Activated T-cell treated with anti-CD3 and anti-CD28 coated beads for 1 hour (primary cell): ENCODE measurements at places on chromosomes 16 and 17.
A peak's percentile ranks its signal among the peaks of the same experiment; 100 is the strongest.

GRCh38 chr16:84237994-84238750 lies 1.6 kb downstream of the KCNG4 start:
- no peak for DNase-seq

DNA sequence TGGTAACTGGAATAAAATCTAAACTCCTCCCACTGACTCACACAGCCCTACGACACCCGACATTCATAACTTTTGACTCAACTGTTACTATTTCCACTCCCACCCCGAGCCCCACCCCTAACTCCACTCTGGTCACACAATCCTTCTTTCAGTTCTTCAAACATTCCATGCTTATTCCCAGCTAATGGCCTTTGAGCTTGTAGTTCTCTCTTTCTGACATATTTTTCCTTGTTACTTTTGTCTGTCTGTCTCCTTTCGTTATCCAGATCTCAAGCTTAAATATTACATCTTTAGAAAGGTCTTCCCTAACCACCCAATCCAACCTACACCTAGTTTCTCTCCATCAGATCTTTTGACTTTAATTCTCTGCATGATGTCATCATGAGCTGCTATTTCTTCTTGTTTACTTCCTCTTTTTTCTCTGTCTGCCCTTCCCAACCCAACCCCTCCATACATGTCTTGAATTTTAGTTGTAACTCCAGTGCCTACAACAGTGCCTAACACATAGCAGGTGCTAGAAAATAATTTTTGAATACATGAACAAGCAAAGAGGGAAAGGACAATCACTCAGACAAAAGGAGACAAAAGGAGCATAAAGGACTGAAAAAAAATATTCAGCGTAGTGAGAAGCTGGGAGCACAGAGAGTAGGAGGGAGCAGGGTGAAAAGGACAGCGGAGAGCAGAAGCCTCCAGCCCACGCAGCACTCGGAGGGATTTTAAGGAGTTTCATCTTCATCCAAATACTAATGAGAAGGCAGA lies 65.2 kb upstream of the SMIM36 start:
- no peak for DNase-seq

GRCh38 chr17:76915840-76916510 lies 47.8 kb downstream of the MGAT5B start:
- no peak for DNase-seq

DNA sequence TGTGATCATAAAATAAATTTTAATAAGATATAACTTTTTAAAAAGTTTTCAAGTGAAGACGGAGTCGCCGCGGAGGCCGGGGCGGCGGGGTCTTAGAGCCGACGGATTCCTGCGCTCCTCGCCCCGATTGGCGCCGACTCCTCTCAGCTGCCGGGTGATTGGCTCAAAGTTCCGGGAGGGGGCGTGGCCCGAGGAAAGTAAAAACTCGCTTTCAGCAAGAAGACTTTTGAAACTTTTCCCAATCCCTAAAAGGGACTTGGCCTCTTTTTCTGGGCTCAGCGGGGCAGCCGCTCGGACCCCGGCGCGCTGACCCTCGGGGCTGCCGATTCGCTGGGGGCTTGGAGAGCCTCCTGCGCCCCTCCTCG lies at the start of gene FOXC2:
Gene FOXC2 (plus strand): TSS at position 229 of the 365 bp plus-strand sequence. CDS start 507 bp downstream, outside the sequence.
- peak; percentile 19 for DNase-seq

DNA sequence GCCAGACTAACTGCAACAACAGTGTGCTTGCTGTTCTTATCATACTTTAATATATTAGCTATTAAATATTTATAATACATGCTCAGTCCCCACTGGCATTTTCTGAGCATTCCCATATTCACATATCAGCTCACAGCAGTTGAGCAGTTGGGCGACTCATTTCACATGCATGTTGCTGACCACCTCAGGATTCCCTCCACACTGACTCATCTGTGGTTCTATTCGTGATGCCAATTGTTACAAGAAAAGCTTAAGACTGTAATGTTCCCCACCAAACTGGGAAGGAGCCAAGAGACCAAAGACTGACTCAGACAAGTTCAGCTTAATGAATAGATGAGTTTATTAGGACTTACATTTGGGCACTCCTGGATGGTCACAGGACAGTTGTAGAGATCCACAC lies 100.3 kb upstream of the KIF2B start:
- DNase-seq: no peak

GRCh38 chr17:12826431-12826830 lies 37.1 kb downstream of the ARHGAP44 start:
- DNase-seq: no peak

GRCh38 chr16:51621610-51622009 lies 470.5 kb upstream of the SALL1 start:
- DNase-seq: no peak

DNA sequence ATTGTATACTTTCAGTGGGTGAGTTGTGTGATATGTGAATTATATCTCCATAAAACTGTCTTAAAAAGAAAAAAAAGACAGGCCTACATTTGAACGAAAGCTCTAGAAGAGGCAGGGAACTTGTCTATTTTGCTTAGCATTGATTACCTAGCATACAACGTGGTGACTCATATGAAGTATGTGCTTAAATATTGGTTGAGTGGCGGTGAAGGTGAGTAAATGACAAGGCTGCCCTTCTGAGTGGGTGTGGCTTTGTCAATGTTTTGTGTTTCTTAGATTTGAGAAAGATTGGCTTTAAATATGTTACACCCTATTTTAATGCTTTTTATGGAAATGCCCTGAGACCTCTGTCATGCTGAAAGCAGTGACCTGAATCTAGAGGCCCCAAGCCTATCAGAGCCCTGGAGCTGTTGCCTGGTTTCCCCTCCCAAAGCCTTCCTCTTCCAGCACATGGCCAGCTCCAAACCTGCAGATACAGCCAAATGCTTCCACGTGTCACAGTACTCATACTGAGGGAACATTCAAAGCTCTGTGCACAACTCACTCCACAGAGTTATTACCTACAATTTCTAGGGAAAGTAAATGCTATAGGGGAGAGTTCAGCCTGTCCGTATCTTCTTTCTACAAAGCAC lies 260.0 kb downstream of the PHKB start:
- no peak for DNase-seq

- DNase-seq: no peak
These were observed 251.4 kb upstream of the ZFHX3 start for GRCh38 chr16:73299346-73299745.

DNA sequence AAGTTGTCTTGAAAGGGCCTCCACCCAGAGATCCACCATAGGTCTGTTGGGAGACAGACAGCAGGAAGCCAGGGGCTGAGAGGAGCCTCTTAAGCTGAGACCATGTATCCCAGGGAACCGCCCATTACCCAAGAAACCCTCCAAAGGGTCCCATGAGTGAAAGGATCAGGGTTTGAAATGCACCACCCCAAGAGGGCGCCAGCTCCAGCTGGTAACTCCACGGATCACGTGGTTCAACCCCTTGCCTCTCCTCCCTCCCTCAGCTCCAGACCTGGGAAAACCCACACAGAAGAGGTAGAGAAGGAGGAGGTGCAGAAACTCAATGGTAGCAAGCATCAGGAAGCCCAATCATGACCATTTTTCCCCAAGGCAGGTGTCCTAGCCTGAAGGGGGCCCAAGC lies 148.7 kb downstream of the AIPL1 start:
- no peak for DNase-seq

DNA sequence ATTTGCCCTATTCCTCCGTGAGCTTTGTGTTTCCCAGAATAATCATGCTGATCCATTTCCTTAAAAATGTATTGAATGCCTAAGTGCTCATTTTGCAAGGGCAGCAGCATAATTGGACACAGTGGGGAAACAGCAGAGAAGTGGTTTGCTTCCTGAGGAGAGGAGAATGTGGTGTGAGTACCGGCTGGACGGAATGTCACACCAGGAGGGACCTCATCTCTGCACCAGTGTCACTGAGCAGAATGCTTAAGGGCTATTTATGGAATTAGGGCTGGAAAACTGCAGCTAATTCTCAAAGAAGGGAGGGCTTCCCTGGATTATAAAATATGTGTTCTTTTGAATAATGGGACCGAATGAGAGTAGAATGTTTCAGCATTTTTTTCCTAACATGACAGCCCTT lies 1100.6 kb upstream of the RBFOX1 start:
- DNase-seq: no peak

GRCh38 chr17:8934346-8934745 lies 31.2 kb downstream of the PIK3R5 start:
- no peak for DNase-seq

- no peak for DNase-seq
These were observed 4.3 kb upstream of the NUPR1 start for GRCh38 chr16:28543072-28543471.

GRCh38 chr16:50814541-50814940 lies 72.7 kb downstream of the CYLD start:
- DNase-seq: no peak

- no peak for DNase-seq
These were observed 195.3 kb upstream of the RPL38 start for GRCh38 chr17:74008196-74008595.

GRCh38 chr17:42708588-42708987 lies 26.3 kb downstream of the CNTNAP1 start:
- no peak for DNase-seq

DNA sequence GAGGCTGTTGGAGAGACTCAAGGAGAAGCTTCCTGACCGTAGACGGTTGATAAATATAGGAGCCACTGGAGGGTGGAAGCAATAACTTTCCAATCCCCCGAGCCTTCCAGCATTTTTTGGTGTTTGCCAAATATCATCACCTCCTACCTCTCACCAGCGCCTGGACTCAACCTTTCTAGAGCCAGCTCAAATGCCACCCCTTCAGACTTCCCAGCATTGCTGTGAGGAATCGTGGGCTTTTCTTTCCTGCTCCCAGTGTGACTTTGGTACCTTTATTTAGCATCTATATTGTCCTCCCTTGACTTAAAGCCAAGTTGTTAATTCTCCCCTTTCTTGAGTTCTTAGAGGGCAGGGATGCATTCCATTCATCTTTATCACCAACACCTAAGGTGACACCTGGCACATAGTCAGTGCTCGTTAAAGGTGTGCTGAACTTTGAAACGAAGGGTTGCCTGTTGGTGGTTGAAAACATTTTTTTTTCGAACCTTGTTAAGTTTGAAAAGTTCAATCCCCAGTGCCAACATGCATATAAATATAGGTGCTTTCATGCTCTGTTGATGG lies 35.3 kb upstream of the CCR7 start:
- DNase-seq: no peak

GRCh38 chr16:9658164-9658563 lies 524.1 kb downstream of the GRIN2A start:
- DNase-seq: no peak

DNA sequence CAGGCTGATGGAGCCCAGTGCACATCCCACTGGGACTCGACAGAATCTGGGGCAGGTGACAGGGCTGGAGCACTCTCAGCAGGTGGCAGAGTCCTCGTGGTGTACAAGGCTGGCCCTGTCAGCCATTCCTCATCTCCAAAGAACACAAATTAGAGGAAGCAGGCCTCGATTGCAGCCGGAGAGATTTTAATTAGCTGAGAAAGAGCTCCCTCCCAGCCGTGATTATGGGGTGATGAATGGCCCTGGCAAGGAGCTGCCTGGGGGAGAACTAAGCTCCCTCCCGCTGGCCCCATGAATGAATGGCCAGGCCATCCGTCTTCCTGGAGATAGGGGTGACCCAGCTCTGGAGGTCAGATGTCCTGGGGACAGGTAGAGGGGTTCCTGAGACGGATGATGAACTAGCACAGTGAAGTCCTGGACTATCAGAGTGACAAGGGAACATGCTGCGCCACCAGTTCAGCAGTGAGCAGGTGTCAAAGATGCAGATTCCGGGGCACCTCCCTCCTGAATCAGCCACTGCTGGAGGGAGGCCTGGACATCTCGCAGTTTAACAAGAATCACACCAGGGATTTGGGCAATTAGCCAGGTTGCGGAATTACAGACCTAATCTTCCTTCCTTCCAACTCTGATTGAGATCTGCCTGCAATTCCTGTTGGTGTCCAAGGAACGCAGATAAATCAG lies 35.5 kb downstream of the PIMREG start:
- no peak for DNase-seq

GRCh38 chr16:22672830-22673210 lies 141.1 kb upstream of the HS3ST2 start:
- no peak for DNase-seq

DNA sequence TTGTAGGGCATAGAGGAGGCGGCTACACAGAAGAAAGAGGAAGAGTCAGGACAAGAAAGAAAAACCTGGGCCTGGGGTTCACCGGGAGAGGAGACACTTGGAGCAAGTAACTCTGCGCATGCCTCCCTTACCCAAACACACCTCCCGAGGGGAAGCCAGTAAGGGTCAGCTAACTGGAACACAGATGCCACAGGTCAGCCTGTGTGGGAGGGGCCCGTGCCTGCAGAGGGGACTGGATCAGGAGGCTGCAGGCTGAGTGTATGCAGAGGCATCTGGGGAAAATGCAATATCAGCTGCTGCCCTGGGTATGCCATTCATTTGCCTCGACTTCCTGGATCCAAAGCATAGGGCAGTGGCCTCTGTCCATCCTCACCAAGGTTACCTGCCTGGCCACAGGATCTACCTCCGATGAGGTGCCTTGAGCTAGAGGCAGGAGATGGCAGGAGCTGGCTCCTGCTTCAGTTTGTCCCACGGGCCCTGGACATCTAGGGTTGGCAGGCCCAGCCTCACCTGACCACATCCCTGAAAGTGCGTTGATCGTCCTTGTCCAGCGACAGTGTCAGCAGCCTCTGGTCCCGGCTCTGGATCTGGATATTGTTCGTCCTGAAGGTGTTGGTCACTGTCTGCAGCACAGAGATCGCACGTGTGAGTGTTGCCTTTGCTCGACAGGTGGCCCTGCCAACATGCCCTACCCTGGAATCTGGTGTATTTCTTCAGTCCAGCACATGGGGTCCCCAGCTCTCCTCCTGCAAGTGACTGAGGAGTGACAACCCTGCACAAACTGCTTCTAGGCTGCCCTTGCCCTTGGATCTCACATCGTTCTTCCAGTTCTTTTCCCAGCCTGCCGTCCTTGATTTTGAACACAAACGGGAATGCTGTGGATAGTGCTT lies 4.6 kb upstream of the MFSD6L start:
- no peak for DNase-seq

- no peak for DNase-seq
These were observed 6.9 kb downstream of the WNK4 start for GRCh38 chr17:42787266-42787665.

- no peak for DNase-seq
These were observed 71.8 kb upstream of the DOC2B start for GRCh38 chr17:253091-253846.

DNA sequence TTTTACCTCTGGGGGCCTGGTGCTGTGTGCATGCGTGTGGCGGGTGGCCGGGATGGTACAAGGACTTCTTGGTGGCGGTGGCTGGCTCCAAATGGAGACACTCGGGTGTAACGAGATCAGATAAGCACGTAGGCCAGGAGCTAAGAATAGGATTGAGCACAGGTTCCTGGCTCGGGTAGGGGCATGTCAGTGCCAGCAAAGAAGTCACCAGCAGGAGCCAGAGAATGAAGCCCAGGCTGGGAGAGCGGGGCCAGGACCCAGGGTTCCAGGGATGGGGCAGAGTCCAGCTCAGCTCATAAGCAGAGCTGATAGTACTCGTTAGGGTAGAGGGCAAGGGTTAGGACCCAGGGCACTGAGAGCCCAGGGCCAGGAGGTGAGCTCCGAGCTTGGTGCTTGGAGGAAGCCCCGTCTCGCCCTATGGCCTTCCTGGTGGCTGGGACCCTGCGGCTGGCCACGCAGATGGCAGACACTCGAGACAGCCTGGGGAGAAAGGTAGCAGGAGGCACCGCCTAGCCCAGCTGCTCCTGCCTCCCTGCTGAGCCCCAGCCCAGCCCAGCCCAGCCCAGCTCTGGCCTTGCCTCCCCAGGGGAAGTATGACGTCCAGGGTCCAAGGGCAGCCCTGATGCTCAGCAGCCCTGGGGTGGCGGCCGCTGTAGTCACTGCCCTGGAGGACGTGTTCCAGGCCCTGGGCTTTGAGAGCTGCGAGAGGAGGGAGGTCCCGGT lies 8.9 kb downstream of the ZNF213 start:
- no peak for DNase-seq

- DNase-seq: no peak
These were observed 32.9 kb upstream of the SRSF1 start for GRCh38 chr17:58039975-58040374.

GRCh38 chr16:3183445-3184139 lies 4.4 kb upstream of the OR1F1 start:
- DNase-seq: no peak
